Karpas-422 (cell line): ENCODE measurements at places on chromosomes 13 and 19. TPM values are rescaled to one million over a fixed set of nuclear protein-coding genes. Genes with fewer than 3 reads are reported as not detected.

The NCCRP1 gene
- total RNA-seq, result not detected in 2 replicates

The KCNRG gene
- 3.4 and 4.5 TPM in 2 replicates for total RNA-seq

The C19orf38 gene
- total RNA-seq, result 6.1 and 12.9 TPM in 2 replicates

The KIR2DL4 gene
- total RNA-seq, result not detected in 2 replicates

The ELSPBP1 gene
- not detected in 2 replicates for total RNA-seq
